ENCODE measurements at places on chromosomes 11 and 22.

- no peak for DNase-seq
These were observed 22.8 kb downstream of the BRSK2 start for GRCh38 chr11:1412377-1413095.

DNA sequence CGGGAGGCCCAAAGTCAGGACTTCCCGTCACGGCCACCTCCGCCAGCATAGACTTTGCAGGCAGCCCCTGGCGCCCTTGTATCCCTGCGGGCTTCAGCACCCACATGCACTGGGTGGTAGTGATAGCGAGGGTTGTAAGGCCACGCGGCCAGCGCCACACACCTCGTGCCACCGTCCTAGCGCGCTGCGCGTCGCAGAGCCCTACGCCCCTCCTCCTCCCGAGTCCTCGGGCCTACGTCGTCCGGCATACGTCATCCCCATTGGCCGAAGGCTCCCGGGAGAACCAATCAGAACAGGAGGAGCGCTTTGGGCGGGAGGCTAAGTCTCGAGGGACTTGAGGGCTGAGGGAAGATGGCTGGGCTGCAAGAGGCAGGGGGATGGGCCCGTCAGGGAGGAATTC lies 1.3 kb upstream of the BTBD18 start:
- DNase-seq: no peak

DNA sequence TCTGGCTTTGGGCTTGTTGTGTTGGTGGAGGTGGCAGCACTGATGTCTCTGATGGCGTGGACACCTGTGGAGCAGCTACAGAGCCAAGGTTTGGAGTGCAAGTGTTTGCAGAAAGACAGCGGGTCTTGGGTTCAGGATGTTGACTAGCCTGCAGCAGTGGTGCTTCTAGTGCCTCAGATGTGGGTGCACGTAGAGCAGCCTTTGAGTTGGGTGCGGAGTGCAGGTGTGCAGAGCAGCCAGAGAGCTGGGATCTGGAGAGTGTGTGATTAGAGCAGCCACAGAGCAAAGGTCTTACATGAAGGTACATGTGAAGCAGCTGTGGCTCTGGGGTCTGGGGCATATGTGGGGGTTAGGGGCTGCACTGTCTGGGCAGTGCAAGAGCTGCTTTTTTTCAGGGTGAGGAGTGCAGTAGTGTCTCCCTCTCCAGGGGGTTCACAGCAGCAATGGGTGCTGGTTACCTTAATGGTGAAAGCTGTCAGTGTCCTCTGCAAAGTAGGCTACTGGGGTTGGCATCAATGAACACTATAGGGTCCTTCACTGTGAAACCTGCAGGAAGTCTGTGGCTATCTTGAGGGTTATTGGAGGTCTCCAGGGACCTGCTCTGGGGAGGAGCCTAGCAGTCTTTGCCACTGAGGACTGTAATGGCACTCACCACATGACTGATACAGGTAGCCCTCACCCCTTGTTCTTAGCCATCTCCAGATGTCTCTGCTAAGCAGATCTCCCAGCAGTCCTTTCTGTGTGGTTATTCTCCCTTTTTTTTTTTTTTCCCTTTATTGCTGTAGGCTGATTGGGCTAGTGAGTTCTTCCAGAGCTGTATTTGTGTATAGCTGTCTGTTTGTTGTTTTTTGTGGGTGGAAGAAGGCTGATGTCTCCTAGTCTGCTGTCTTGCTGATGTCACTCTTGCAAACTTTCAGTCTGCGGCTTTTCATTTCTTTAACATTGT lies 14.3 kb downstream of the BIRC2 start:
- DNase-seq: peak; percentile 46

DNA sequence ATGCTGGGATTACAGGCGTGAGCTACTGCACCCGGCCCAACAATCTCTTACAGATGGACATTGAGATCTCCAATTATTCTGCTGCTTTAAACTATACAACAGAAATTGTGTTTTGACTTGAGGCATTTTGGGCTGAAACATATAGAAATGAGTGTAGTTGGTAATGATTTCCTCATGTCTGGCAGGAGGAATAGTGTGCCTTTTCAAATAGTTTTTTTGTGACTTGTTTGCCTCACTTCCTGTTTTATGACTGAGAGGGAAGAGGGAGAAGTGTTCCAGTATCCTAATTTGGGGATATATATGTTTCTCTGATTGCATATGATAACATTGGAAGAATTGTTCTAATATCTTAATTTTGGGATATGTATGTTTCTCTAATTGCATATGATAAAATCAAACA lies 40.2 kb downstream of the EP300 start:
- no peak for DNase-seq

DNA sequence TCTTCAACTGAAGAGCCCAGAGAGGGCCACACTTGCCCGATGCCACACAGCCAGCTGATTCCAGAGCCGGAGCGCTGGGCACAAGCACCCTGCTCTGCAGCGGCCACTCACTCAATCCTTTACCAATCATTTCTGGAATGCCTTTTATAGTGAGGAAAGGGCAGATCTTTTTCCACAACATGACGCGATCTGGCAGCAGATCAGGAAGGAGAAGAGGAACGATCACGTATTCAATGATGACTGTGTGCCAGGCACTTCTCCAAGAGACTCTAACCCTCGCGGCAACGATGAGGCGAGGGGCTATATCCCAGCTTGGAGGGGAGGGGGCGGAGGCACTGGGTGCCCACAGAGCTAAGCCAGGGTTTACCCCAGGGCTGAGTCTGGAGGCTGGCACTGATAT lies 56.3 kb upstream of the TCF20 start:
- DNase-seq: no peak

DNA sequence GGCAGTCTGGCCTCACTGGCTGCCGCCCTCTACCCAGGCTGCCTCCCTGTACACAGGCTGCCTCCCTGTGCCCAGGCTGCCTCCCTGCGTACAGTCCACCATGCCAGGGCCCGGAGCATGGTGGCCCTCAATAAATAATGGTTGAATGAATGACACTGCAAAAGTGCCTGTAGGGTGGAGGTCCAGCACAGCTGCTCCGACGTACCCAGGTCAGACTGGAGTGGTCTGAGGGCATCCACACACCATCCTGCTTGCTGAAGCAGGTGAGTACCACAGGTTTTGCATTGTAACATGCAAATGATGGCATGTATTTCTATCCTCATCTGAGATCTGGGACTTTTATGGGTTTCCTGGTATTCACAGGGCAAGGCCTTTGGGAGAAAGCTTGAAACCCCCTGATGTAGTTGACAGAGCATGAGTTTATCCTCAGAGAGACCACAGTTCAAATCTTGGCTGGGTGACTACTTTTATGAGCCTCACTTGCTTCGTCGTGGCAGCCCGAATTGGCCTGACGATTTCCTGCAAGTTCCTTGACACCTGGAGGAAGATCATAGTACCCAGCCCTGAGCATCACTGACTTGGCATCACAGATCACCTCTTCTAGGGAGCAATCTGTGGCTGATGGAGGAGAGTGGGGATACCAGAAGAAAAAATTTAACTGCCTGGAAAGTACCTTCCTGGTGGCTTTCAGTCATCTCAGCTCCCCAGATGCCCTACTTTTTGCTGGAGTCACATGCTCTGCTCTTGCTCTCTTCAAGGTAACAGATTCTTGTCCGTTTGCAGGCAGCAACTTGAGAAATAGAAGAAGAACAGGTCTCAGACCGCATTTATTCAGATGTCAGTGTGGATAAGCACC lies 16.0 kb upstream of the CYB5R3 start:
- DNase-seq: no peak

DNA sequence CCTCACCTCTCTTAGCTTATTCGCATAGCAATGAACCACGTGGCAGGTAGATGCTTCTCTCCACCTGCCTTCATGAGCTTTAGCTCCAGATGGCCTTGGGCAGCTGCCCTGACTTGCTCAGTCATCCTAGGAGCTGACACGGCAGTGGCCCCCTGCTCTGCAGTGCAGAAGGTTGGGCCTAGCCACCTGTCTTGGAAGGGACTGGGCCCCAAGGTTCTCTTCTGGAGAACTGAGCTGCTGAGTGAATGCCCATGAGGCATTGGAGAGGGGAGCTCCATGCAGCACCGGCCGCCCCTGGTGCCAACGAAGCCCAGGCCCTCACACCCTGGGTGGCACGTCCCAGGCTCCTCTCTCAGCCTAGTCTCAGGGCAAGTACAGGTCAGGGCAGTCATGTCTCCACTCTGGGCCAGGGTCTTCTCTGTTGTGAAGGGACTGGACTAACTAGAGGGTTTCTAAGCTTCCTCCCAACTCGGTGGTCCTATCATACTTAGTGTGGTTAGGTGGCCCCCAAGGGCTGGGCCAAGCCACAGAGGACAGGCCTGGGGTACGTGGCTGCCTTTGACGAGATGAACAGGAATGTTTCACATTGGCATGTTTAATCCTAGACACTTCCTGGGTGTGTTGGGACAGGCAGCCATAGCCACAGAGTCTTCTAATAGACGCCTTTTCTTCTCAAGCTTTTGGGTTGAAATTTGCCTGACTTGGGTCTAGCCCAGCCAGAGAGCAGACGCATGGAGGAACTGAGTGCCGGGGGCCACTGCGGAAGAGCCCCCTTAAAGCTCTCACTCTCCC lies 47.9 kb downstream of the ALX4 start:
- no peak for DNase-seq
